ENCODE measurements at places on chromosomes 7 and 10. TPM values are rescaled to one million over a fixed set of nuclear protein-coding genes. Genes with fewer than 3 reads are reported as not detected.

ATOH7 gene
- total RNA-seq: 0.53 TPM

LLCFC1 gene
- not detected for total RNA-seq

EGR2 gene
- 0.75 TPM for total RNA-seq

ANKRD16 gene
- 4.7 TPM for total RNA-seq

CRHR2 gene
- total RNA-seq: not detected

OPALIN gene
- not detected for total RNA-seq

ANKRD30A gene
- total RNA-seq: not detected

RBP4 gene
- 5.2 TPM for total RNA-seq

CDK5 gene
- total RNA-seq: 8.3 TPM

CPA4 gene
- not detected for total RNA-seq

CNPY4 gene
- total RNA-seq: 7.8 TPM

SLC25A28 gene
- total RNA-seq: 39.6 TPM

RASA4B gene
- total RNA-seq: 30.8 TPM
